ENCODE measurements at places on chromosomes 1 and 21.

DNA sequence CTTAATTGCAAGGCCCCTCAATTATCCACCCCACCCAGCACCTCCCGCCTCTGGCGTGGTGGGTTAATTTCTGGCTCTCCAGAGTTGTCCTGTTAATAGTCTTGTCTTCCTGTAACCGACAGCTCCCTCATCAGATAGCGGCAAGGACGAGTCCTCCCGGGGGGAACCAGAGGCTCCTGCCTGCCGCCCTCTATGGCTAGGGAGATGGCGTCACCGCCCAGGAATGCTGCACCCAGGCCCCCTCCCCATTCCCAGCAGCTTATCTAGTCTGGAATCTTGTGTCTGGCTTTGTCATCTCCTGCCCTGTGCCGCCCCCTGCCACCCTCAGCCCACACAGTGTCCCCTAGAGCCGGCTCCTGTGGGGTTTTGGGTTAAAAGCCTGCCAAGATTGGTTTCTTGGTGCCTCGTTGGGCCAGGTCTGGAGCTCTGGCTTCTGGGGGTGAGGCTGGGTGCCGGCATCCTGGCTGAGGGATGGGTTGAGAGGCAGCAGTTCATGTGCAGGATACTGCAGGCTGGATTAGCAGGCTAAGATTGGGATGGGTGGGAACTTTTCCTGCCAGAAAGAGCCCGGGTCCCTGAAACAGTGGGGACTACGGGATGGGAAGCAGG, 48.8 kb downstream of the EDN2 start:
- DNase-seq: no peak

DNA sequence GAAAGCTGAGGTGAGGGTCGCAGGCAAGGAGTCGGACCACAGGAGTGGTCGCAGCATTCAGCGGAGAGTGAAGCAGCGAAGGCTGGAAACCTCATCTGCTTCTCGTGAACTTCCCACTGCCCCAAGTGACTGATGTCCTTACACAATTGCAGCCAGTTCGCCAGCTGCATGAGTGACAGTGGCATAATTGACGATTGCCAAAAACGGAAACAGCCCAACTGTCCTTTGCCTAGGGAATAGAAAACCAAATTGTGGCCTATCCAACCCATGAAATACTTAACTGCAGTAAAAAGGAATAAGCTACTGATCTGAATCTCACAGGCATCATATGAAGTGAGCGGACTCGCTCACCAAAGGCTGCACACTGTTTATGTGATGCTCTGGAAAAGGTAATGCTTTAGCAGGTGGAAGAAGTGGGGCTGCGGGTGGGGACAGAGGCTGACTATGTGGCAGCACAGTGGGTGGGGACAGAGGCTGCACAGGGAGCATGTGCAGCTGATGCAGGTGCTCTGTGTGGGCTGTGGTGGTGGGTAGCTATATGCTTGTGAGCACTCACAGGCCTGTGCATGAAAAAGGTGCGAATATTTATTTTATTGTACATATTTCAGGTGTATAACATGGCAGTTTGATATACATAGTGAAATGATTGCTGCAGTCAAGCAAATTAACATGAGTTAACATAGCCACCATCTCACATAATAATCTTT, 4.2 kb upstream of the NLRP3 start:
- no peak for DNase-seq

DNA sequence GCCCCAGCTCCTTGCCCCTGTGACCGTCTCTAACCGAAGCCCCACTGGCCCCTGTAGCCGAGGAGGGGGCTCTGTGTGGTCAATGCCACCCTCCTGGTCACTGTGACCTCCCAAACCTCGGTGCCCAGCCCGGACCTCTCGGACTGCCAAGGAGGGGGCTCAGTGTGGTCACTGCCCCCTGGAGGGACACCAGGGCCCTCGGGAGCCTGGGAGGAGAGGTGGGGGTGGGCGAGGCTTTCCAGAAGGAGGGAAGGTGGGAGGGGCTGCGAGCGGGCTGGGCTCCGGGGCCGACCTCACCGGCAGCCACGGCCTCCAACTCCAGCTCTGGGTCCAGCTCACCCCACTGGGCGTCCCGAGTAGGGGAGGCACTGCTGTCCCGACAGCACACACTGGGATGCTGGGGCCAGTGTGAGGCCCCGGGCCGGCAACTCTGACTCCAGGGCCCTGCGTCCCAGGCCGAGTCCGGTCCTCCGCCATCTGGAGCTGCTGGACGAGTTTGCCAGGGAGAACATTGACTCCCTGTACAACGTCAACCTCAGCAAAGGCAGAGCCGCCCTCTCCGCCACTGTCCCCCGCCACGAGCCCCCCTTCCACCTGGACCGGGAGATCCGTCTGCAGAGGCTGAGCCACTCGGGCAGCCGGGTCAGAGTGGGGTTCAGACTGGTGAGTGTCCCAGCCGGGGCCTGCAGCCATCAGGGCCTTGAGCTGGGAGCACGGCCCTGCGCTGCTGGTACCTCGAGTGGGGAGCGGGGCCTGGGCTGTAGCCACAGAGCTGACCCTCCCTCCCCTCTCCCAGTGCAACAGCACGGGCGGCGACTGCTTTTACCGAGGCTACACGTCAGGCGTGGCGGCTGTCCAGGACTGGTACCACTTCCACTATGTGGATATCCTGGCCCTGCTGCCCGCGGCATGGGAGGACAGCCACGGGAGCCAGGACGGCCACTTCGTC, 6.4 kb downstream of the SCNN1D start:
- no peak for DNase-seq

GRCh38 chr1:162736633-162737067, 53.9 kb upstream of the HSD17B7 start:
- DNase-seq: no peak

DNA sequence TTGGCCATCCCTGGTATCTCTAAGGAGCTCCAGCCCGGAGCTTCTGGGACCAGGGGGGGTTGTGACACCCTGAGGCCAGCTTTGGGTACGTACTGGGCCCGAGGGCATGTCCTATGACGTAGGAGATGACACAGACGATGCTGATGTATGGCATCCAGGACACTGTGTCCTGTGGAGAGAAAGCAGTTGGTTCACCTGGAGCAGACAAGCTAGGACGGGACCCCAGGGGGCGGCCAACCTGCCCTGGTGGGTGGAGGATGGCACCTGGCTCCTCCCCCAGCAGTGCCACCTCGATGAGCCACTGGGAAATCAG, 12.1 kb upstream of the SLC2A7 start:
- no peak for DNase-seq

- no peak for DNase-seq
Measured at GRCh38 chr1:54103414-54103813, 49.4 kb downstream of the CDCP2 start.

- DNase-seq: no peak
Measured at GRCh38 chr1:221926441-221926840, 184.6 kb upstream of the DUSP10 start.

DNA sequence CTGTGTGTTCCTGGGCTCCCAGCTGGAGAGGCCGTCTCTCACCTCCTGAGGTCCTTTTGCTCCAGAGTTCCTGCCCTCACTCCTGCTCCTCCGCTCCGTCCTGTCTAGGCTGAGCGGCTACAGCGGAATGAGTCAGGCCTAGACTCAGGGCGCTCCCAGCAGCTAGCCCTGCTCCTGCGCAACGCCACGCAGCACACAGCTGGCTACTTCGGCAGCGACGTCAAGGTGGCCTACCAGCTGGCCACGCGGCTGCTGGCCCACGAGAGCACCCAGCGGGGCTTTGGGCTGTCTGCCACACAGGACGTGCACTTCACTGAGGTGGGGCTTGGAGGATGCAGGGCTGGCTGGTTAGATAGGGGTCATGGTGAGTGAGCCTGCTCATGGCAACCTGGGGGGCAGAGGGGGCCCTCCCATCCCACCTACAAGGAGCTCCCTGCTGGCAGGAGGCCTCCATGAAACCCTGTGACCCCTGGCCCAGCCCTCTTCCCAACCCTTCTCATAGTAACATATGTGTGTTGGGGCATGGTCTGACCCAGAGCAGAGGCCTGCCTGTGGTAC, 15.1 kb downstream of the PSRC1 start:
- no peak for DNase-seq

DNA sequence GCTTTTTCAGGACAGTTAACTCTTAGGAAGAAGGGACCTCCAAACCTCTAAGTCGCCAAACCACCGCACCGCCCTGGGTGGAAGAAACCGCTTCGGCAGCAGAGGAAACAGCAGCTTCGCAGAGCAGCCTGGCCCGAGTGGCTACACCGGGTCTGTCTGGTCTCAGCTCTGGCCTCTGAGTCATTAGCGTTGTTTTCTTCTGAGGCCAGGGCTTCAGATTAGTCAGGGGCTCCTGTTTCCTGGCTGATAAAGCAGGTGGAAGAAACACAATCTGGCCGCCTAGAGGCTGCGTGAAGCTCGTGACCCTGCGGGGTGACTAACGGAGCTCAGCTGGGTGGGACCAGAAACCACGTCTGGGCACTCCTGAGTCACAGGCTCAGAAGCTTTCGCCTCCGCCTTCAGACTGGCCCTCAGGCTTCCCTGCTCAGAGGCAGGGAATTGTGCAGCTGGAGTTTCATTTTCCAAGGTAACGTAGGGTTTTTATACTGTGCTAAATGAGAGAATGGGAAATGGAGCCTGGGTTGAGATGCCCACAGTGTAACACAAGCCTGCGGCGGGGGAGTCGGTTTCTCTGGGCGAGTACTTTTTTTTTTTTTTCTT, 44.9 kb downstream of the CHAF1B start:
- peak; percentile 81 for DNase-seq

DNA sequence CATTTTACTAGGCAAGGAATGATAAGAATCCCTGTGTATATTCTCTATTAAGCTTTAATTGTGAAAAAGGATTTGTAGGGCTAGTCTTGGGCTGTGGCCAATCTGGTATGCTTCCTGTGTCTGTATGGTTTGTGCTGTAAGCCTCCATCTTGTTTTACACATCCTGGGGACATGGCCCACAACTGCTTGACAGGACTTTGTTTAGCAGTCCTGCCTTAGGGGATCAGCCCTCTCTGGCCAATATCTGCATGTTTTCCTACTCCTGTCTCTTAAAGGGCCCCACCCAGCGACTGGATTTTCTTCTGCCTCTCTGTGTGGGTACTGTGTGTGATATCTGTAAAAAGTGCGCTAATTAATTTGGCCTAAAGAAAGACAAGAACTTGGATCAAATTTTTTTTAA, 813.2 kb downstream of the PLA2G4A start:
- no peak for DNase-seq

DNA sequence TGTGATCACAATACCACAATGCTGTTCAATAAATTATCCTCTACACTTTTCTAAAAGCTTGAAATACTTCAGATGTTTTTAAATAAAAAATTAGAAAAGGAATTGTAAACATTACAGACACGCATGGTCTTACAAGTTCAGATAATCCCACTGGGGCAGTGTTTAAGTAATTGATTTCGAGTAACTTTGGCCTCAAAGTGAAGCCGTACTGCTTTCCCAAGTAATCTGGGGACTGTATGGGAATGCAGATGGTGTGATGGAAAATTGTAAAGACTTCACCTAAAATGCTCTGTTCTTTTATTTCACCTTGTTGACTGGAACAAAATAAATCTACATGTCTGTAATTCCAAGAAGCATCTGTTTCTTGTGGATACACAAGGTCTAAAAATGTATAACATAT, 401.7 kb upstream of the LYPLAL1 start:
- no peak for DNase-seq

GRCh38 chr1:194295685-194296084, 1109.3 kb upstream of the B3GALT2 start:
- no peak for DNase-seq

DNA sequence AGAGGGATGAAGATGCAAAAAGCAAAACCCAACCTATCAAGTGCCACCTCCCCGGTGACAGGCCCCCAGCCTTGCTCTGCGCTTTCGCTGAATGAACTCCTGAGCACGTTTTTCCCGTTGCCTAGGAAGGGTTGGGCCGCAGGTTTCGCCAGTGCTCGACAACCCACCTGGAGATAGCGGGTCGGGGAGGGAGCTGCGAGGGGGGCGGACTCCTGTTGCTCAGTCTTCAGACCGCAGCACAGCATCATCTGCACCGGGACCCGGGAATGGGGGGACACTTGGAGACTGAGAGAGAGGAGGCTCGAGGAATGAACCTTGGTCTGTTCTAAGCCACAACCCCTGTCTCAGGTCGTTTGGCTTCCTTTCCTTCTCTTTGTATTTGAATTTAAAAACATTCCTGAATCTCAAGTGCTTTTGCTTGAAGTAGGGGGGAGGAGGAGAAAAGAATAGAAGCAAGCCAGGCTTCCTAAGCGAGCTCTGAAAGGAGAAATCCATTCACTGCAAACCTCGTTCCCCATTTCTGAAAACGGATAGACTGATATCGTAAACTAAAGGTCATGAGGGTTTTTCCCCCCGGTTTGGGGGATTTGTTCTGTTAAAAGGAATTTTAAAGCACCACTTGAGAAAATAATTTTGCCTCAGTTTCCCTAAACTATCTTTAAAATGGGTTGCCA, 1.2 kb downstream of the AK5 start:
- no peak for DNase-seq

- no peak for DNase-seq
Measured at GRCh38 chr1:106620521-106620954, 435.9 kb upstream of the PRMT6 start.

DNA sequence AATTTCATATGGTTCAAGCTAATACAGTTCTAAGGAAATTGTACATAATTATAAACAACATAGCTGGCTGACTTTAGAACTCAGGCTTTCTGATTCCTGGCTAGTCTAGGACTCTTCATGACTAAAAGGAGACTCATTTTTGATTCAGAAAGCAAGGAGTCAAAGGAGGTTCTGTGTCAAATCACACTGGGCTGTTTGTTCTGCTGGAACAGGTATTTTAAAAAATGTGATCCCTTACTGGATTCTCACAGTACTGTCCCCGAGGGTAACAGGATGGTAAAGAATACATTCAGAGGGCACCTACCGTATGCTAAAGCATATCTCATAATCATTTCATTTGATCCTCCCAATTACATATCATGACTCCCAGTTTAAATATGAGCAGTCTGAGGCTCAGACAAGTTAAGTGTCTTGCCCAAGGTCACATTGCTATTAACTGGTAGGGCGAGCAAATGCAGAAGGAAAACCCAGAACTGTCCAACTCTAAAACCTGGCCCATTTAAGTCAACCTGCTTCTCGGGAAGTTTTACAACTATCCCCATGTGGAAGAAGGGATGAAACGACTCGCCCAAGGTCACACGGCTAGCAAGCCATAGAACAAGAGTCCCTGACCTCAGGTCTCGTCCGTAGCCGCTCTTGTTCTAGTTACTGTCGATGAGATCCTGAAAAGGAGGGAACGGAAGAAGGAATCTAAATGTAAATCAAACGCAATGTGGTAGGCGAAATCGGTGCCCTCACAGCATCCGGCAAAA, 675 bp downstream of the MYSM1 start:
- no peak for DNase-seq

Measured in stimulated activated CD8-positive, alpha-beta memory T cell treated with anti-CD3 and anti-CD28 coated beads, Interleukin-15, amount 100 ng/mL, for 48 hours (primary cell).